Inflammatory macrophage treated with lipopolysaccharide for 1 hour (primary cell): ENCODE measurements at places on chromosomes 1 and 21.

GRCh38 chr21:41683815-41684214, 83.0 kb downstream of the RIPK4 start:
- DNase-seq, result no peak

GRCh38 chr1:106494646-106495045, 561.8 kb upstream of the PRMT6 start:
- no peak for DNase-seq

GRCh38 chr21:46173573-46173972, 10.7 kb downstream of the SPATC1L start:
- DNase-seq, result no peak

GRCh38 chr1:115939455-115939854, 36.9 kb upstream of the SLC22A15 start:
- no peak for DNase-seq

GRCh38 chr1:214927796-214928195, 154.7 kb upstream of the KCNK2 start:
- no peak for DNase-seq

DNA sequence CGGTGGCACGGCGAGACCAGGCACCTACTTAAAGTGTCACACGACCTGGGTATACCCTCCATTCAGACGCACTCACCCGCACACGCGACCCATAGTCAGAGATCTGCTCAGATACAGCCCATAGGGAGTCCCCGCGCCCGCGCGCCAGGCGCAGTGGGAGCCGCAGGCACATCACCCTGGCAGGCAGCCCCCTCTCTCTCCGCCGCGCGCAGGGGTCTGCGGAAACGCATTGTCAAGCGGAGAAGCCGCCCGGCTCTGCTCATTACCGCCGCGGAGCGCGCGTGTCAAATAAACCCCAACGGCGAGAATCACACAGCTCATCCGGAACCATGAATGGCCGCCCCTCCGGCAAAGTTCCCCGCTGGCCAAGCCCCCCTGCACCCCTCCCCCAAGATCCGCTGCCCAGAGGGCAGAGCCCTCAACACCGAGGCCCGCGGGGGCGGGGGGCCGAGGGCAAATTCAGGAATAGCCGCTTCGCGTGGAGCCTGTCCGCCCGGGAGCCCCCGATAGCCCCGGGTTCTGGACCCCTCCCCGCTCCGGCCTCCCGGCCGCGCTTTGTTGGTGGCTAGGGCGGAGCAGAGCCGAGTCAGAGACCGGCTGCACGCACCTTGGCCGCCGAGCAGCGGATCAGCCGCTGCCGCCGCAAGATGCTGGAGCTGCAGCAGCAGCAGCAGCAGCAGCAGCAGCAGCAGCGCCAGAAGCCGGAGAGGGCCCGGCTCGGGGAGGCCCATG, 522 bp downstream of the LRP8 start:
- peak; percentile 13 for DNase-seq

- no peak for DNase-seq
Measured at GRCh38 chr1:222798116-222798515, 16.7 kb upstream of the DISP1 start.

GRCh38 chr1:84415396-84415795, 17.1 kb downstream of the DNASE2B start:
- DNase-seq, result no peak

- peak; percentile 97 for DNase-seq
Measured at GRCh38 chr1:152034654-152035538, 1.9 kb downstream of the S100A11 start.

DNA sequence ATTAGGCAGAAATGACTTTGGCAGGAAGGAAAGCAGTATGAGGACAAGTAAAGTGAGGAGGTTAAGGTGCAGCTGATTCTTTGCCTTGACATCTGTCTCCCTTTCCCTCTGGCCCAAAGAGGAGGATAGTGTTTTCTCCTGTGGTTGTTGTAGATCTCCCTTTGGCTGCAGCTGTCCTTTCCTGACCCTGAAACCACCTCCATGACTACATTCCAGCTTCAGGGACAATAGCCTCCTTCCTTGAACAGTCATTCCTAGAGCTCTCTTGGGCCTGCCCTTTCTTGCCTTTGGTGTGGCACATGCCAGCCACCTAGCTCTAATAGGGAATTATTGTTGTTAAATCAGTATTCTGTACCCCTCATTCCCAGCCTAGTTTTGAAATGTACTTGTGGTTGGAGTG, 6.2 kb downstream of the ZMYM1 start:
- DNase-seq, result no peak

- no peak for DNase-seq
Measured at GRCh38 chr1:58441699-58442098, 104.8 kb downstream of the OMA1 start.

GRCh38 chr1:11466416-11466815, 12.5 kb upstream of the DISP3 start:
- no peak for DNase-seq
